ENCODE measurements at places on chromosomes 4 and X. TPM values are rescaled to one million over a fixed set of nuclear protein-coding genes. Genes with fewer than 3 reads are reported as not detected.

GRCh38 chr4:19844446-19844845, 407.3 kb upstream of the SLIT2 start:
- DNase-seq = no peak

DNA sequence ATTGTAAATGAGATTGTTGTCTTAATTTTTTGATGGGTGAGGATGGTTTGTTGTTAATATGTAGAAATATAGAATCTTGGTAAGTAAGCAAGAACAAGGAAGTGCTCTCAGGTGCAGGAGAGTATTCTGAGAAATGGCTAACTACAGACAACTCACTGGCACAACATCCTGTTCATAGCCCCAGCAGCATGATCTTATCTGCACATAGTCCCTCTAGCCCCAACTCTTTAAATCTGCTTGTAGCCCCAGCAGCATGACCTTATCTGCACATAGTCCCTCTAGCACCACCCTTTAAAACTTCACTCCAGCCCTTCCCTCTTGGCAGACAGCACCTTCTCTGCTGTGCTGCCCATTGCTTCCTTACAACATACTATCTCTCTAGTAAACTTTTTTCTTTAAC, 1957.1 kb upstream of the ADGRL3 start:
- no peak for DNase-seq

DNA sequence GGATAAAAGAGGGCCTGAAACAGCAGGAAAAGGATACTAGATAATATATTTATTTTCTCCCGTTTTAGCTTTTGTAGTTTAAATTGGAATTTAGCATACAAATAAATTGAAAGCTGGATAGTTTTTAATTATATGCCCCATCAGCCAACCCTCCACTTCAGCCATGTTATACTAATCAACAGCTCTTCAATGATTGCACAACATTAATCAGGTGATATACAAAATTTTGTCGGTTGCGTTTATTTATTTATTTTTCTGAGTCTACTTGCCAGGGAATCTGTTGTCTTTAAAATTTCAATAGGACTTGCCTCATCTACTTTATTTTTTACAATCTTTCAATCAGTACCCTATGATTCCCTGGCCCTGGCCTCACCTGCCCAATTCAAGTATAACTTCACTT, 12.1 kb downstream of the DGKK start:
- no peak for DNase-seq

DNA sequence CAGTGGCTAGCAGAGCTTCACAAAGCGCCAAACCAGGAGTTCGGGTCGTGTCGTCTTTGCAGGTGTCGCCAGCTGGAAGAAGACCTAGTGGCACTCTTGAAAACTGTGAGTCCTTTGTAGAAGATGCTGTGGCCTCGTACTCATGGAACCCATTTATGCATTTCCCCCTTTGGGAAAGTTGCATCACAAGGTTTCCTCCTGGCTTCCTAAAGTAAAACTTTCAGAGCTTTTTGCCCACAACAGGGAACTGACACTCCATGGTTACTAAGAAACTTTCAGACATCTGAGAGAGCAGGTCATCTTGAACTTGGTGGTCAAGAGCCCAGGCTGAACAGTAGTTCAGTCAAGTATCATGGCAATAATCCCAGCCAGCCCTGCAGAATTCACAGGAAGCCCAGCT, 15.9 kb upstream of the NOCT start:
- no peak for DNase-seq

DNA sequence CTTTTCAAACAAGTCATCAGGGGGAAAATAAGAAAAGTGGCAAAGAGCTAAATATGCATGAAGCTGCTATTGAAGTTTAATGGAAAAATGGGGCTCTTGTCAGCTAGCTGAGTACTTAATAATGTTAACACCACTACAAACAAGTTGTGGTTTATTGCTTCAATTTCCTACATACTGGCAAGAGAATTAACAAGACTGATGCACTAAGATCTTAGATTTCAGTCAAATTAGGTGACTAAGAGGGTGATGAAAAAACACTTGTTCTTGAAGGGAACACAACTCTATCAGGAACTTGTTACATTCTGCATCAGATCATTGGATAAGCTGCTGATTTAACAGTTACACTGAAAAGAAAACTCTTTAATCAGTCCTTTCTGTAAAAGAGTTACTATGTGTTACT, 234.6 kb upstream of the AFF2 start:
- DNase-seq = no peak

DNA sequence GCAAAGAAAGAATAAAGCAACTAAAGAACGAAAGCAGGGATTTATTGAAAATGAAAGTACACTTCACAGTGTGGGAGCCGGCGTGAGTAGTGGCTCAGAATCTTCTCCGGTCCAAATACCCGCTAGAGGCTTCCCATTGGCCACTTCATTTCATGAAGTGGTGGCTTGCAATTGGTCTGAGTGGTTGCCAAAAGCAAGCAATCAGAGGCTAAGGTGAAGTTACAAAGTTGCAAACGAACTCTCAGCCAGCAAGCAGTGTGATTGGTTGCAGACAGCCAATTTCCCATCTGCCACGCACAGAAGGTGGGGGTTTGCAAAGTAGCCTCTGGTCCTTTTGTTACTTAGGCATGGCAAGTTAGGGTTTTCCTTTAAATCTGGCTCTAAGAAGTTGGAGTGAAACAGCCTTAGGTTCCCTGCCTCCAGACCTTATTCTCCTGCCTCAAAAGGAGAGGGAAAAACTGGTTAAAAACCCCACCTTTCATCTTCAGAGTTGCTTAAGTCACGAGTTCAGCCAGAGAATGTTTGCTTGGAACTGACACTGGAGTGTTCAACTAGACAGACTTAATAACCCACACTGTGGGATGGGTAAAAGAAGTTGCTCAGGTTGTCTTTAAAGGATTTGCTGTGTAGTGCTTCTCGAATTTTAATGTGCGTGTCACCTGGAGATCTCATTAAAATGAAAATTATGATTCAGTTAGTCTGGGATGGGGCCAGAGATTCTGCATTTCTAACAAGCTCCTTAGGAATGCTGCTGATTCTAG, 6.9 kb upstream of the CLOCK start:
- no peak for DNase-seq

The SSX2 gene
- not detected for total RNA-seq

The GATB gene
- total RNA-seq = 16.6 TPM

The HAND2 gene
- 6.3 TPM for total RNA-seq

The C1QTNF7 gene
- 1.8 TPM for total RNA-seq

The CT47B1 gene
- total RNA-seq = not detected

The DIPK2B gene
- 42.8 TPM for total RNA-seq

All from mesenteric fat pad (tissue), 1 donor.